IMR-90 (cell line): ENCODE measurements at places on chromosomes 12 and 14. TPM values are rescaled to one million over a fixed set of nuclear protein-coding genes. Genes with fewer than 3 reads are reported as not detected.

ABCD2 gene
- total RNA-seq: not detected in 2 replicates

USP44 gene
- 33.5 and 40.3 TPM in 2 replicates for total RNA-seq

CACNA1C gene
- 1.6 and 1.9 TPM in 2 replicates for total RNA-seq

SAMD15 gene
- 1.3 and 1.7 TPM in 2 replicates for total RNA-seq

B3GNT4 gene
- under 0.01 and 0.18 TPM in 2 replicates for total RNA-seq

INHBC gene
- not detected in 2 replicates for total RNA-seq

NTF3 gene
- total RNA-seq: 12.2 TPM in 2 replicates

MUCL1 gene
- not detected in 2 replicates for total RNA-seq

ABCC9 gene
- 5.6 and 6.6 TPM in 2 replicates for total RNA-seq

LMNTD1 gene
- total RNA-seq: 4.3 and 4.7 TPM in 2 replicates

- no peak for DNase-seq
These were observed 870.2 kb upstream of the TMEM132C start for GRCh38 chr12:127396734-127397133.

- DNase-seq: peak; percentile 10
These were observed at the start of gene EXOC3L4 for GRCh38 chr14:103094406-103095209. TSS of gene EXOC3L4 (plus strand) at chr14:103094725. CDS start at chr14:103100220, 5,495 bp downstream.

DNA sequence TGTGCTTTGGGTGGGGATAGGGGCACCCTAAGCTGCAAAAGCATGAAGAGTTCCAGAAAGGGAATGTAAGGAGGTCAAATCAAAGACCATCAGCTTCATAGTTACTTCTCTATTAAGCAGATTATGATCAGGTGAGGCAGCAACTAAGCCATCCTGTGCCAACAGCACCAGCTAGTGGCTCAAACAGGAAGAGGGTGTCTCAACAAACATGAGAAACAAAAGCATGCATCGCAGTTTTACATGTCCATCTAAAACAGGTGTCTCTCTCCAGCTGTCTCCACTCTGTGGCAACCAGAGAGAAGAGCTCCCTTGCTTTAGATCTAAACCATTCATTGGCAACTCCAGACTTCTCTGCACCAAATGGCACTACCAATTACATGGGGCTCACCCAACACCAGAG lies 52.9 kb downstream of the ACTN1 start:
- no peak for DNase-seq

DNA sequence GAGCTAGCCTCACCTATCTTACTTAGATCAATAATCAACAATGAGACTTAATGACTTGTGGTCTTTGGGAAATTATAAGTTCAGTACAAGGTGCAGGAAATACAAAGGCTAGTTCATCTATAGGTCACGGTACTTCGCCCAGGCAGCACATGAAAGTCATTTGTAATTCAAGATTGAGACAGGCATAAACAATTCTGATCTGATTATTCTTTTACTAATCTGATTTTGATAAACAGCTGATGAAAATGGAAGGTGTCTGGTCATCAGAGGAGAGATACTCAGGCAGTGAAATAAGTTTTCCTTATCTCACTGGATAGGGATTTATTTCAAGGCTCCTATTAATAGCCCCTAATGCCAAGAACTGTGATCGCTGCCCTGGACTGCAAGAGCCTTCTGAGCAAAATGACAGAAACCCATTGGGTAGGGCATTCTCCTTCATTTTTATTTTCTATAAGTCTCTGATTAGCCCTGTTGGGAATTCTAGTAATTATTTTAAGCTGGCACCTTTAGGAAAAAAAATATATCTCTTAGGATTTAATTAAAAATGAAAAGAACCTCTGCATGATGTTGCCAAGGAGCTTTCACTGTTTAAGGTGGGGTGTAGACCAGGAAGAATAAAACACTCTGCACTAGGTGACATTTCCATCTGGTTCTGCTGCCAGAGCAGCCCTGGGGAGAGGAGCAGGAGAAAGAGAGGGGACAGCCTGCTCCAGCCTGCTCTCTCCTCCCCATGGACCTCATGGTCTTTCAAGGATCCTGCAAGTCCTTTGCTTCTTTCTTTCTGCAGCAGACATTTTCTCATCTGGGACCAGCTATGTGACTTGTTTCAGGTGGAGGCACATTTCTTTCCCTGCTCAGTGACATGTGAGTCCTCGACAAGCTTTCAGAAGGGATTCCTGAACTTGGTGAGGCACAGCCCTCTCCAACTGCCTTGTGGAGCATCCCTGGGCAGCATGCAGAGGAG lies 44.8 kb downstream of the SSPN start:
- no peak for DNase-seq

GRCh38 chr14:64762044-64763034 lies 58.1 kb downstream of the PLEKHG3 start:
- DNase-seq: peak; percentile 96

DNA sequence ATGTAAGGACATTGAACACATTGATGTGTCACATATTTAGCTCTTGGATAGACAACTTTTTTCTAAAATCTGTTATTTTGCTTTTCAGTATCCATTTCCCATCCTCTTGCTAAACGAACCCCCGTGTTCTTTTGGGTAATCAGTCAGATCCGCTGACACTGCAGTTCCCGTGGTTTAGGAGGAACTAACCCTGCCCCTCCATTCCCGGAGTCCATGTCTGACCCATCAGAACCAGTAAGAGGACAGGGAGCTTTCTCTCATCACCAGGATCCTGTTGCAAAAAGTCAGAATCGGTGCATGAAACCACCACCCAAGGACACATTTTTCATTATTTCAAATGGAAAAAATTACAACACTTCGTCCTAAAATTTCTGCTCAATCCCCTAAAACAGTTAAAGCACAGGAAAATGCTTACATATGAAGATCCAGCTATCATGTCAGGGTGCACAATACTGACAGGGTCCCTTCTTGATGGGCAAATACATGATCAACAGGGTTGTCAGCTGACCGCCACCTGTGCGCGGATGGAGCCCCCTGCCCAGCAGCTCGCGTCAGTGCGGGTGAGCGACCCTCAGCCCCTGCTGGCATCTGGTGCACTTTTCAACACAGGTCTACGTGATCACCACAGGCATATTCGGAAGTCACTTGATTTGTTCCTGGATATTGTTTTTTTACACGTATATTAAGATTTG lies 276.8 kb downstream of the ADGRD1 start:
- DNase-seq: no peak

- DNase-seq: no peak
These were observed 187.7 kb upstream of the ATXN7L3B start for GRCh38 chr12:74349925-74350324.

- DNase-seq: no peak
These were observed 483.4 kb downstream of the PRKD1 start for GRCh38 chr14:29444216-29444615.
